ENCODE measurements at places on chromosomes 7 and 10.
A peak's percentile ranks its signal among the peaks of the same experiment; 100 is the strongest.

DNA sequence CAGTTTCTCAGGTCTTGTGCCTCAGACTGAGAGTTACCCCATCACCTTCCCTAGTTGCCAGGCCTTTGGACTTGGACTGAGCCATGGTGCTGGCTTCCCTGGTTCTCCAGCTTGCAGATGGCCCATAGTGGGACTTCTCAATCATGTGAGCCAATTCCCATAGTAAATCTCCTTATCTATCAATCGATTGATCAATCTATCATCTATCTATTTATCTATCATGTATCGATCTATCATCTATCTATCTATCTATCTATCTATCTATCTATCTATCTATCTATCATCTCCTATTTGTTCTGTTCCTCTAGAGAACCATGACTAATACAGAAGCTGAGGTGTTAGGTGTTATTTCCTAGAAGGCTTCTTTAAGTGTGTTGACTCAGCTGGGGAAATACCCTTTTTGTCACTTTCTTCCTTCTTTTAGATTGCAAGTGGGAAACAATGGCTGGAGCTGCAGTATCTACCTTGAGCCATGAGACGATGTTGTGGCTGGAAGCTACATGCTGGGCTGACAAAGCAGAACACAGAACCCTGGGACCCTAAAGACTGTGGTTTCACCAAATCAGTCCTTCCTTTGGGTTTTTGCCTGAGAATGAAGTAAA is 234.7 kb upstream of the GLI3 start:
- DNase-seq = no peak

DNA sequence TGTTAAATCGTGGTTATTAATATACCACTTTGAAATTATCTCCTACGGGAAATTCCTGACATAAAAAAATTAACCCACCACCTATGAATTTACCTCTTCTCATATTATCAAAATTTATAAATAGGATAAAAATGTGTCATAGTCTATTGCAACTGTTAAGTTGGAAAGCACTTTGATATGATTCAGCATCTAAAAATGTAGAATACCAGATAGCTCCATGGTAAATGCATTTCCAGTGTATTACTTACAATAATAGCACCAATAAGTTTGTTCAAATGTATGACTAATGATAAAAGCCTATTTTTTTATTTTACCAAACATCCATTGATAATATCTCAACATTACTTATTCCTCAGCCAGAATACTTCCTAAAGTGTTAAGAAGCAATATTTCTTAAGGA is 13.6 kb upstream of the KCND2 start:
- no peak for DNase-seq

DNA sequence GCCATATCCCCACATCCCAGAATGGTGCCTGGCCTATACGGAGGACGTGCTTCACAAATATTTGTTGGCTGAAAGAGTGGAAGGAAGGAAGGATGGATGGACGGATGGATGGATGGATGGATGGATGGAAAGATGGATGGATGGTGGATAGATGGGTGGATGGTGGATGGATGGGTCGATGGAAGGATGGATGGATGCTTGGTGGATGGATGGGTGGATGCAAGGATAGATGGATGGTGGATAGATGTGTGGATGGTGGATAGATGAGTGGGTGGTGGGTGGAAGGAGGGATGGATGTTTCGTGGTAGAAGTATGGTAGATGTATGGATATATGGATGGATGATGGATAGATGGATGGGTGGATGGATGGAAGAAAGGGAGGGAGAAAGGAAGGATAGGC is 10.8 kb downstream of the CHAT start:
- DNase-seq = no peak

GRCh38 chr7:455110-455928 is 64.3 kb downstream of the PDGFA start:
- no peak for DNase-seq

DNA sequence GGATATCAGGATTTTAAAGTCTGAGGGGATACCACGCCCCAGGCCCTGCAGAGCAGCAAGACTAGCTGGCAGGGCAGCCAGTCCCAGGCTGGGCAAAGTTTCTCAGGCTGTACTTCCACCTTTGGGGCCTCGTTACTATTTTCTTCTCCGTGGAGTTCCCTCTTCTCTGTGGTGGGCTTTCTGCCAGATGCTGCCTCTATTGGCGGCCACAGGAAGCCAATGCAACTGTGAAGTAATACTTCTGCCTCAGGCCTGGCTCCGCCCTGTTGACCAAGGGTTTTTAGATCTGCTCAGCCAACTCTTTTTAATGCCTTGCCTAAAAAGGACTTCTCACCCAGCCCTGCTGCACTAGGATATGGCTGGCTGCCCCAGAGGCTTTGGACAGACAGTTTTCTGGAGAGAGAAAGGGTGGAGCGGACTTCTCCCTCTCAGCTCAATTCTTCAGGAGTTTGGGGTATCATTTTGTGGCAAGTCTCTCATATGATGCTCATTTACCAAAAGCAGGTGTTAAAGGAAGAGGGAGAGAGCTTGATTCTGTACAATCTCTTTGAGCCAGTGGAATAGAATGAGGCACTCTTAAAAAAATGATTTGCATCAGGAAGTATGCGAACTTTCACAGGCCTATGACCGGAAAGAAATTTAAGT is 67.4 kb downstream of the HHEX start:
- peak; percentile 83 for DNase-seq

DNA sequence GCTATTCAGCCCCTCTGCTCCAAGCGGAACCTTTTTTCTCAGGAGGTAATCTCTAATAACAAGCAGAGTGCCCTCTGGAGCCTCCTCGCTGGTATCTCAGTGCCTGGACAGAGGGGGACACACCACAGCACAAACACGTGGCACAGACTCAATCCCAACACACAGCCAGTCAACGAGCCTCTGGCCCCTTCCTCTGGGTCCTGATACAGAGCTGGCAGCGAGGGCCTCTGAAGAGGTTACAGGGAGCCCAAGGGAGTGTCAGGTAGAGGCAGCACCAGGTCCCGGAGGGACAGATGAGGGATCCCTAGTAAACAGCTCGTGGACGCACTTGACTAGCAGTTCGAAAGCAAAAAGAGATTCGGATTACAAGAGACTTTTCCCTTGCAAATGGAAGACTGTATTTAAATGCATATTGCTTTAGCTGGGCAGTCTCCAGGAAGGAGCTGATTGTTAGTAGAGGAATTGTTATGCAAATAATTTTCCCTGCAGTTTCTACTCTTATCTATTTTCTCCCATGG is 14.1 kb downstream of the CXCL12 start:
- DNase-seq = no peak

- DNase-seq = peak; percentile 3
These were observed 437.1 kb upstream of the NPVF start for GRCh38 chr7:25665374-25665773.

DNA sequence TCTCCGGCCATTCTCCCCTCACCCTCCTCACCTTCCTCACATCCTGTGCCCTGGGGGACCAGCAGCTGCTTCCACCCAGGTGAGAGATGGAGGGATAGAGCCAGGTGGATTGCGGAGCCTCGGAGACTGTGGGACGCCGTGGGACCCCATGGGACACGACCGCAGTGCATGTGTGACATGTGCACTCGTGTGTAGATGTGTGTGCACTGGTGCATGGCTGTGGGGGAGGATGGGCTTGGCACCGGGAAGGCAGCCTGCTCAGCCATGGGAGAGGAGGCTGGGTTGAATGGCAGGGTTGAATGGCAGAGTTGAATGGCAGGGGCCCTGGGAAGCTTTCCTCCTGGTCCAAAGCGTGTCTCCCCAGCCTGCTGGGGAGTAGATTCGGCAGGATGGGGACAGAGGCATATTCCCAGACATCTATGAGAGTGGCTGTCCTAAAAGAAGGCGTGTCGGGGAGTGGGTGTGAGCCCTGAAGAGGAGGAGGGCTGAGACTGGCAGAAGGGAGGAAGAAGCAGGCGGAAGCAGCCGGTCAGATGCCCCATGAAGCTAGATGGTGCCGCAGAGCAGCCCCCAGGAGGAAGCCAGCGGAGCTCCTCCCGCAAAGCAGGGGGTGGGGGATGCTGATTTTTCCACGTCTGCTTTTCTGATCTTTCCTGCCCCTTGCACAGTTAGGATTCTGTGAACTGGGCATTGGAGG is 815 bp downstream of the GIMAP8 start:
- DNase-seq = no peak

DNA sequence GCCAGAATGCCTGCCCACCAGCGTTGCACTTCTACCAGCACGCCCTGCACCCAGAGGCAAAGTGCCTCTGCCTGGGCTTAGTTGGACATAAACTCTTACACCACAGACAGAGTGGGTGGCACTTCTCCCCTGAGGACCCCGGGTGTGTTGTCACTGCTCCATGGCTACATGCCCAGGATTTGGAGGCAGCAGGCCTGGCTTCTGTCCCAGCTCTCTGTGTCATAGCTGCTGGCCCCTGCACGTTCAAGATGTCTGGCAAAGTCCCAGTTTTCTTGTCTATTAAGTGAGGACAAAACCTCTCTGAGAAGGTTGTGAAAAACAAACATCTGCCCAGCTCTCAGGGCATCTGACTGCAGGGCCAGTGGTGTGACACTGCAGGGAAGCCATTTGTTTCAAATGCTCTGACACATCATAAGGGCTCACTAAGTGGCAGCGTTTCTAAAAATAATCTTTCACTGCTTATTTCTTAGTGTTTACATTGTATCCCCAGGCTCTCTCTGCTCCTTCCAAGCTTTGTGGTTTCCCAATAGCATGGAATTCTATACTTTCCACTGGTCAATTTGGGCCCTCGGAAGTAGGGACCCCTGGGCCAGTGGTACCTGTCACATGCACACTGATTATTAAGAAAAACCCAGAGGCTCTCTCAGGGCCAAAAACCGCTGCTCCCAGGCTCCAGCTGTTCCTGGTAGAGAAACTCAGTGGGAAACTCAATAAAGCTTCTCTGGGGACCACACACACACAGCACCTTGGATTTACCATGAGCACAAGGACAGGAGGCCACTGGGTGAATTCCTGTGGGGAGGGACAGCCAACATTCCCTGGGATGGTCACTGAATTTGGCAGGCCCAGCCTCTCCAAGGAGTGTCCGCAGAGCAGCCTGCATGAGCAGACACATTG is 86.2 kb upstream of the ANLN start:
- peak; percentile 88 for DNase-seq

DNA sequence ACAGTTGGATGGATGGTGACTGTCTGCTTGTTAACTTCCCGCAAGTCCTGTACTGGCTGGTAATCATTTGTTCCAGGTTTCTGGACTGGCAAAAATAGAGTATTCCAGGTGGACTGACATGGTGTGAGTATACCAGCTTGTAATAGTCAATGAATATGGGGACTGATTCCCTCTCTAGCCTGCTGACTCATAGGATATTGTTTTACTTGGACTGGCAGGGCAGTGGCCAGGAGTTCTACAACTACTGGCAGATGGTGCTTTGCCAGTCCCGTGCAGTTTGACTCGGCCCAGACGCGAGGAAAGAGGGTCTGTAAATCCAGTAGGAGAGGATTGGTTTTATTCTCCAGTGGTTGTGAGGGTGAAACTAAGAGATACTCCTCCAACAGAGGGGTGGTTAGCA is 78.0 kb downstream of the PRR15 start:
- DNase-seq = no peak

GRCh38 chr7:2014391-2015241 is 218.1 kb downstream of the MAD1L1 start:
- no peak for DNase-seq

Data from fibroblast of villous mesenchyme (primary cell).